ENCODE measurements at places on chromosomes 5 and 9.

GRCh38 chr5:128384068-128384467 lies 154.0 kb downstream of the FBN2 start:
- no peak for DNase-seq

DNA sequence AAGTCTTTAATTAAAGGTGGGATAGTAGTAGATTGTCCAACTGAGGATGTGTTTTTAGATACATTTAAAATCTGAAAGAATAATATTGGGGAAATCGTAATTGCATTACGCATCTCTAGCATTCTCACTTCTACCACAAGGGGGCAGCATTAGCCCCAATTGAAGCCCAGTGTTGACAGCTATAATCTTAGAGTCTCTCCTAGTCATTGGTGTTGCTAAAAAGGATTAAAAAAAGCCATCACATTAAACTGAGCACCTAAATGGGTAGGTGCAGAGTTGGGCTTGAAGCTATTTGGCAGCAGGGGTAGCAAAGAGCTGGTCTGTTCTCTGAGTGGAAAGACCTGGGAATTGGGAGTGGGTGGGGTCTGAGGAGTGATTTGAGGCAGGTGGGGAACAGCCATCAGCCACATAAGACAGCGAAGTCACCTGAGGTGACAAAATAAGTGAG lies 177.2 kb downstream of the OSTF1 start:
- peak; percentile 56 for DNase-seq

DNA sequence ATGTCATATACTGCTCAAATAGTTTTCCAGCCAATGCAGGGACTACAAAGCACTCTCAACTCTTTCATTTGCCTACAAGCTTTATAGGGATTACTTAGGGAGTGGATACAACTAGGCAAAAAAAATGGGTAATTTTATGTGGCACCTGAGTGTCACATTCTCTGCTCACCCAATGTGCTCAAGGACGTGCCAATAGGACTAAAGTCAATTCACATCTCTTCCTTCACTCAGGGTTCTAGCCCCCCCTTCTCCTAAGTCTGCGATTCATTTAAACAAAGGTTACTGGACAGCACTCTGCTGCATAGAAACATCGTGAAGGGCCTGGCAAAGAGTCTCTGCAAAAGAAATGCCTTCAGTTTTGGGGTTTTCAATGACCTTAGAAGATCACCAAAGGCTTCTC lies 142.3 kb downstream of the TSSK1B start:
- DNase-seq = no peak

- DNase-seq = no peak
Measured at GRCh38 chr9:98075332-98075805, 18.8 kb downstream of the NANS start.

GRCh38 chr5:134585966-134586365 lies 46.7 kb downstream of the SAR1B start:
- DNase-seq = peak; percentile 42

- no peak for DNase-seq
Measured at GRCh38 chr5:73471654-73472053, 23.1 kb upstream of the FOXD1 start.

DNA sequence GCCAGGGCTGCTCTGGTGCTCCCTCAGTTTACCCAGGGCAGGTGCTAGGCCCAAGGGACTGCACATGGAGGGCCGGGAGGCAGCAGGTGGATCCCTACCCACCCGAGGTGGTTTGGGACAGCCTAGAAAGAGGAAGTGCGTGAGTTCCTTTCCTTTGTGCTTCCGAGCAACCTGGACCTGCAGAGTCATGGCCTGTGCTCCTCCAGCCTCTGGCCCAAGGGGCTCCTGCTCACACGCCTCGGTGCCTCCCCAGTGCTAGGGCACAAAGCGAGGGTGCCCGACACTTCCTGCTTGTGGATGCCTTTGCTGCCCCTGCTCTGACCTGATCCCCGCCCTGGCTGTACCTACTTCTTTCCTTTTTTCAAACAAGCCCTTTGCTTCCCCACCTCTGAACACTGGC lies 79.3 kb downstream of the RXRA start:
- no peak for DNase-seq

GRCh38 chr9:87657190-87657589 lies 68.7 kb upstream of the CTSL start:
- no peak for DNase-seq

- no peak for DNase-seq
Measured at GRCh38 chr5:149356391-149356790, 1.5 kb upstream of the PCYOX1L start.
